Osteocyte (in vitro differentiated cells): ENCODE measurements at places on chromosomes 4 and X. TPM values are rescaled to one million over a fixed set of nuclear protein-coding genes. Genes with fewer than 3 reads are reported as not detected.

Gene TEX13D
- not detected in 2 replicates for total RNA-seq

- H3K27ac ChIP-seq: peak overlapping the region; percentile 92
- H3K27me3 ChIP-seq: no peaks in the 10 kb centered on the region
- peaks cover 55% of the 10 kb centered on the region for H3K4me1 ChIP-seq
- H3K36me3 ChIP-seq: peaks cover 51% of the 10 kb centered on the region
- peak overlapping the region; percentile 20 for H3K4me3 ChIP-seq
Measured at GRCh38 chr4:186622788-186623464, 67.6 kb upstream of the MTNR1A start.

Gene HSFX4
- total RNA-seq: not detected in 2 replicates

DNA sequence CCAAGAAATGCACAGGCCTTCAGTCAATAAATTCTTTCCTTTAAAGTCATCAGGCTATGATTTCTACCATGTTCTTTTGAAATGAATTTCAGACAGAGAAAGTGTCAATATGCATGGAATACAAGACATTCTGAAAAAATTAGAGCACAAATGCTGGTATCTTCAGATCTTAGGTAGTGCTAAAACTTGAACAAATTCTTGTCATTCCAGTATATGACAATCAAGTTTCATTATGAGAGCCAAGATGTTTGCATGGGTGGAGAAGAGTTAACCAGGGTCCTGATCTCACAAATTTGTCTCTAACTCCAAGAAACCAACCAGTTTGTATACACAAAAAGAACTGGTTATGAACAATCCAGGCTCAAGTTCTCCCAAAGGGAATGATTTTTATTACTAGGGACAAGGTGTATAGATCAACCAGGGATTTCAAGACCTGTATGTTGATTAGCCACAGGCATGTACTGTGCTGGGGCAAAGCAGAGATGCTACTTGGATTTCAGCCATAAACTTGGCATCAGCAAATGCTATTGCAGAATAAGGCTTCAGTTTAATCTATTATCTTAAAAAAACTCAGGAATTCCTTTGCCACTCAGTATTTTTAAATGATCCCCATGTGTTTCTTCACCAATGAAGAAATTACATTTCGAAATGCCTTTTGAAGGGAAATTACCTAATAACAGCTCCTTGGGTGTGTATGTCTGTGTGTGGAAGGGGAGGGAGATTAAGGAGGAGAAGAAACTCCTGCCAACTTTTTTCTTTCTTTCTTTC is 69.7 kb downstream of the FANCB start:
- H3K27me3 ChIP-seq: no peaks in the 10 kb centered on the region
- H3K27ac ChIP-seq: no peak overlapping the region
- no peaks in the 10 kb centered on the region for H3K36me3 ChIP-seq
- no peak overlapping the region for H3K4me3 ChIP-seq
- peaks cover 6% of the 10 kb centered on the region for H3K4me1 ChIP-seq

Gene NAA11
- not detected in 2 replicates for total RNA-seq

GRCh38 chr4:99658666-99659065 is 1.0 kb upstream of the C4orf54 start:
- DNase-seq: no peak
- H3K27me3 ChIP-seq: peaks cover 3% of the 10 kb centered on the region
- H3K36me3 ChIP-seq: no peaks in the 10 kb centered on the region
- H3K4me3 ChIP-seq: no peak overlapping the region
- H3K4me1 ChIP-seq: peaks cover 9% of the 10 kb centered on the region

- no peaks in the 10 kb centered on the region for H3K4me1 ChIP-seq
- peaks cover 17% of the 10 kb centered on the region for H3K27me3 ChIP-seq
- no peak overlapping the region for H3K27ac ChIP-seq
- no peak overlapping the region for H3K4me3 ChIP-seq
Measured at GRCh38 chr4:88429401-88429800, 27.5 kb upstream of the HERC5 start.

DNA sequence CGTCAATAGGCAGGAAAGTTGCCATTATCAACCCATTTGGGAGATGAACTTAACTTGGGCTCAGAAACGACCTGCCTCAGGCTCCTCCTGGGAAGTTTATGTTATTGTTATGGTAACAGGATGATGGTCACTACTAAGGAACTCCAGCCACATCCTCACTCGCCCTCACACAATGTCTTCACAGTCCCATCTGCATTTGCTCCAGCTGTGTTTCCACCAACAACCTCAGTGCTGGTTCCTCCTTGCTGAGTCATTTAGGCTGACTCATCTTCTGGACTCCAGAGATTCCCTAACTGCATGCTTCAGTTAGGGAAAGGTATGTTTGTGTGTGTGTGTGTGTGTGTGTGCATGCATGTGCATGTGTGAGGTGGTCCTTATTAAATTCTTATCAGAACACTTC is 293.4 kb upstream of the BOD1L1 start:
- peak overlapping the region; percentile 4 for H3K4me3 ChIP-seq
- DNase-seq: peak; percentile 89
- H3K27ac ChIP-seq: peak overlapping the region; percentile 99
- no peaks in the 10 kb centered on the region for H3K27me3 ChIP-seq
- H3K4me1 ChIP-seq: peaks cover 84% of the 10 kb centered on the region

DNA sequence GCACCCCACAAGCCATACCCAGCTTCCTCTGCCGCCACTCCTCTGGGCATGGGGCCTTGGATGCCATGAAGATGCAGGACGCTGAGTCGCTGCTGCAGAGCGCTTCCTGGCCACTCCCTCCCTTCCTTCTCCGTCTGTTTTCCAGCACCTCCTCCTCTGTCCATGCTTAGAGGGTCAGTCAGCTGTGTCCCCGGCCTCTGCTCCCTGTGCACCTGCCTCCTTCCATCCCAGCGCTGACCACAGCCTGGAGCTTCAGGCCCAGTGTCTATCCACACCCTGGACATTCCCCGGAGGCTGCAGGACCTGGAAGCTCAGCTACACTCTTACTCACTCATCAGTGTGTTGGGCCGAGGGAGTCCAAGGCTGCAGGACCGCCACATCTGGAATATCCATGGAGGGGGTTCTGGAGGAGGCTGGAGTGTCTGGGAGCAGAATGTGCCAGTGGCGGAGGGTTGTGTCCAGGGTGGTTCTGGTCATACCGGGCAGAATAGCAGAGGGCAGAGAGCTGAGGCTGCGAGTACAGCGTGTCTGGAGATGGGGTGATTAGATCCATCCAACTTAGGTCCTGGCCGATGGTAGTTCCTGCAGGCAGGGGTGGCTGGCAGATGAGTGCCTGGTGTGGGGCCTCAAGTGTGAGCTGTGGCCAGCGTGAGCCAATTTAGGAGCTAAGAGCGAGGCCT is 58.6 kb upstream of the ADRA2C start:
- DNase-seq: no peak
- H3K4me1 ChIP-seq: no peaks in the 10 kb centered on the region
- no peak overlapping the region for H3K27ac ChIP-seq
- no peaks in the 10 kb centered on the region for H3K36me3 ChIP-seq

DNA sequence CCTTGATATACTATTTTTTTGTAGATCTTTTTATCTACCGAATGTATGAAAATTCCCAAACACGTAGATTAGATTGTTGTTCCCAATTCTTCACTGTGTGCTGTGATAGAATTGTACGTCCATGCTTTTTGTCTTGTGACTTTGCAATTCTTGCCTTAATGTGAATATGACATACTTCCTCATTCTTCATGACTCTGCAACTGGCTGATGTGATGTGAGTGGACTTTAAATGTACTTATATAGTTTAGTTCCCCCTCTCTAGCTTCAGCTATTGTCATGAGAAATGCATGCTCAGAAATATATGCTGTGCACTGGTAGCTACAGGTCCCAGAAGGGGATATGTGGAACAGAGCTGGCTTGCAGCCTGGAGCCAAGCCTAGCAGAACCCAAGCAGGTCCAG is 89.4 kb downstream of the FTHL17 start:
- no peak for DNase-seq
- H3K27ac ChIP-seq: no peak overlapping the region
- H3K36me3 ChIP-seq: no peaks in the 10 kb centered on the region
- H3K4me1 ChIP-seq: no peaks in the 10 kb centered on the region

Gene ZNF711
- total RNA-seq: 8.8 and 8.9 TPM in 2 replicates

DNA sequence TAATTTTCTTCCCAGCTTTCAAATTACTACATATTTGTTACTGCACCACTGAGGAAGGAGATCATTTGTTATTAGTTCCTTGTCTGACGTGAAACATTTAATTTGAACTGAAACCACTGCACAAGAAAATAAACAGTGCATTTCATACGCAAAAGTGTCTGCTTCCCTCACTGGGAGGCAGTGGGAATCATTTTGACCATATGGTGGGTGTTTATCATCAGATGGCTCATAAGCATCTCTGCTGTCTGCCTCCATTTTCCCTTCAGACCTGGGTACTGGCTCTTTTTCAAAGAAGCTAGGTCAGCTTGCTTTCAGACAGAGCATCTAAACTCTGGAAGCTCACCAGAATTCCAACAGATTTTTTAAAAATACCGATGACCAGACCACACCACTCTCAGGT is 135.2 kb downstream of the PCDH19 start:
- no peak overlapping the region for H3K27ac ChIP-seq
- no peak for DNase-seq
- H3K27me3 ChIP-seq: no peaks in the 10 kb centered on the region
- no peak overlapping the region for H3K4me3 ChIP-seq

DNA sequence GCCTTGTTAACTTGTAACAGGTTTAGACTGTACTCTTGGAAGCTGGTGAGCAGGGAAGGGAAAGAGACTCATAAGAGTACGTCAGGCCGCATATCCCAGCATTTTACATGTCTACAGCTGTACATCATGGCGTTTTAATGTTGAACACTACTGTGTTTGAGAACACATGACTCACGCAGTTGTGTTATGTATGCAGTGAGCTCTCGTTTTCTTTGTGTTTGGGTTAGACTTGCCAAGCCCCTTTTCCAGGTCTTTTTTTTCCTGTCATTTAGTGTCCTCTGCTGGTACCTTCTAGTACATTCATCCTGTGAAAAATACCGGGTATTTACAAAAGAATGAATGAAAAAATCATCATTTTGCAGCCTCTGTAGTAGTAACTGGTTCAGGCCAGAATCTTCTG is 35.3 kb downstream of the SMS start:
- H3K27ac ChIP-seq: peak overlapping the region; percentile 65
- DNase-seq: no peak
- H3K27me3 ChIP-seq: peaks cover 5% of the 10 kb centered on the region
- H3K4me3 ChIP-seq: no peak overlapping the region

GRCh38 chrX:41384051-41384705 is 50.2 kb downstream of the DDX3X start:
- peaks cover 17% of the 10 kb centered on the region for H3K4me1 ChIP-seq
- H3K4me3 ChIP-seq: no peak overlapping the region
- H3K27ac ChIP-seq: no peak overlapping the region
- no peaks in the 10 kb centered on the region for H3K36me3 ChIP-seq
- no peaks in the 10 kb centered on the region for H3K27me3 ChIP-seq
- DNase-seq: no peak

Gene GSPT2
- total RNA-seq: 14.5 and 15.3 TPM in 2 replicates

Gene EDA2R
- total RNA-seq: 2.3 and 2.4 TPM in 2 replicates

DNA sequence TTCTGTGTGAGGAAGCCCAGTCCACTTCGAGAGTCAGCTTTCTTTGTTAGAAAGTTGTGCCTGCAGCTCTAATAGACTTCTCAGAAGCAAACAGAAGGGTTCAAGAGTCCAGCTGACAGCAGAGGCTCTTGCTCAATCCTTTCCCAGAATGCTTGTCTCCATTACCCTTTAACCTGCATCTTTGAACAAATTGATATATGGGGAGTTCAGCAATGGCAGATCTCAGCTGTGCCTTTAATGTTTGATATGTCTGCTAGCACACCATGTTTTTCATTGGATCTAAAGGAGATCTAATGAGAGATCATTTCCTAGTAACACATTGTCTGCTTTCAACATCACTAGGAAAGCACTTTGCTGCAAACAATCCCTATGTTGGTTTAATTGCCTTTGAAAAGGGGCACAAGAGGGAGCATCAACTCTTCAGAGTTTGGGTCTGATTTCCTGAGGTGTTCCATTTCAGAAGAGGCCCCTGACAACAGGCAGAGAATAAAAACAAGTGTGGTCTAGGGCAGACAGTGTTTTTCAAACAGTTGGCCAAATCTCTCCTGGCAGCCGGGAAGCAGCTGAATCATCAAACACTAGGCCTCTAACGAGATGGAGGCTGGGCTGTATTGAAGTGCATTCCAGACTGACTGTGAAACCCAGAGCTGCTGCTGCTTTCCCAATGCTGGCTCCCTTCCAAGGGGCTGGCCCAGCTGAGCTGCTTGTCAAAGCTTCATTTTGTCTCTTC is 55.5 kb downstream of the LUZP4 start:
- peaks cover 2% of the 10 kb centered on the region for H3K36me3 ChIP-seq
- peak overlapping the region; percentile 99 for H3K27ac ChIP-seq
- peak overlapping the region; percentile 54 for H3K4me3 ChIP-seq
- H3K27me3 ChIP-seq: no peaks in the 10 kb centered on the region
- peak; percentile 97 for DNase-seq

DNA sequence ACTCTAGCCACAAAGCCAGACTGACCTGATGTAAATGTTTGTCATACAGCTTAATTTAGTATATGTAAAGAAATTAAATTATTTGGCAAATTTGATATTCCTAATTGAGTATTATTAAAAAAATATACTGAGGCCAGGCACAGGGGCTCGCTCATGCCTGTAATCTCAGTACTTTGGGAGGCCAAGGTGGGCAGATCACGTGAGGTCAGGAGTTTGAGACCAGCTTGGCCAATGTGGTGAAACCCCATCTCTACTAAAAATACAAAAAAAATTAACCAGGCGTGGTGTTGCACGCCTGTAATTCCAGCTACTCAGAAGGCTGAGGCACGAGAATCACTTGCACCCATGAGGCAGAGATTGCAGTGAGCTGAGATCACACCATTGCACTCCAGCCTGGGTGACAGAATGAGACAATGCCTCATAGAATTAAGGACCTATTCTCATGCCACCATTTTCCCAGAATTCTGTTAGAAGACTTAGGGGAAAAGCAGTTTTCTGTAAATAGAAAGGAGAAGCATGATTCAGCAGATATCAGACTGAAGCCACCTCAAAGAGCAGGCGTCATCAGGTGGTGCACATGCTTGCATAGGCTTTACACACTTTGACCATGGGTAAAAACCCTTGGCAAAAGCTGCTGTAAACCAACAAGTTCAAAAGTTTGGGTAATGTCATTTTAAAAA is 6.1 kb downstream of the UBQLN2 start:
- no peak overlapping the region for H3K27ac ChIP-seq
- no peaks in the 10 kb centered on the region for H3K36me3 ChIP-seq
- no peak overlapping the region for H3K4me3 ChIP-seq
- no peaks in the 10 kb centered on the region for H3K27me3 ChIP-seq
- DNase-seq: no peak
- H3K4me1 ChIP-seq: peaks cover 24% of the 10 kb centered on the region

DNA sequence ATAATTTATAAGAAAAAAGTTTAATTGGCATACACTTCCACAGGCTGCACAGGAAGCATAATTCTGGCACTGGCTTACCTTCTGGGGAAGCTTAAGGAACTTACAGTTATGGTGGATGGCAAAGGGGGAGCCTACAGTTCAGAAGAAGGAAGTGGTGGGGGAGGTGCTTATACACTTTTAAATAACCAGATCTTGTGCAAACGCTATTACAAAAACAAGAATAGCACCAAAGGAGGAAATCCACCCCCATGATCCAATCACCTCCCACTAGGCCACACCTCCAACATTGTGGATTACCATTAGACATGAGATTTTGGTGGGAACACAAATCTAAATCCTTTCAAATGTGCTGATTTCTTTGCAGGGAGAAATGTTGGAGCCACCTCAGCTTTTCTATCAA is 287.7 kb downstream of the CPXCR1 start:
- H3K27ac ChIP-seq: no peak overlapping the region
- DNase-seq: no peak
- no peak overlapping the region for H3K4me3 ChIP-seq
- H3K27me3 ChIP-seq: no peaks in the 10 kb centered on the region

- H3K27ac ChIP-seq: peak overlapping the region; percentile 33
- DNase-seq: no peak
- H3K4me1 ChIP-seq: peaks cover 28% of the 10 kb centered on the region
Measured at GRCh38 chr4:7941111-7941964, 1.7 kb upstream of the AFAP1 start.

Gene ADRA2C
- total RNA-seq: 0.26 and 0.32 TPM in 2 replicates
